ENCODE measurements at places on chromosomes 12 and 14.
A peak's percentile ranks its signal among the peaks of the same experiment; 100 is the strongest.

GRCh38 chr14:102511538-102511937, 2.0 kb upstream of the ANKRD9 start:
- DNase-seq = no peak

- DNase-seq = no peak
Measured at GRCh38 chr14:59465316-59466135, at the start of gene GPR135. GPR135 (minus strand) TSS chr14:59465380; CDS start chr14:59465226, 154 bp downstream.

GRCh38 chr12:27826076-27826475, 46.0 kb upstream of the MANSC4 start:
- DNase-seq = no peak

- no peak for DNase-seq
Measured at GRCh38 chr12:79266343-79267144, 402.0 kb downstream of the SYT1 start.

DNA sequence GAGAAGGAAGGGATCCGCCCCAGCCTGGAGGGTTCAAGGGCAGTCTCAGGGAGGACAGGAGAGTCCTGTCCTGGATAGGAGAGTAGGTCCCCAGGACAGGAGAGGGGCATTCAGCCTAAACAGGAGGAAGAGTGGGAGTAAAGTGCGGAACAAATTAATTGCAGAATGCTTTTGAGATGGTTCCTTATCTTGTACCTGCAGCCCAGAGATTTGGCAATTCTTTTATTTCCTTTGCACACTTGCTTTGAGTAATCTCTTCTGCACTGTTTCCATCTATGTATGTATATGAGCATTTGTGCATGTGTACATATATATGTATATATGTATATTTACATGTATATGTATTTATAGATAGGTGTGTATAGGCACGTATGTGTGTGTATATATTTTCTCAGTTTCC, 22.7 kb downstream of the PLEK2 start:
- no peak for DNase-seq

DNA sequence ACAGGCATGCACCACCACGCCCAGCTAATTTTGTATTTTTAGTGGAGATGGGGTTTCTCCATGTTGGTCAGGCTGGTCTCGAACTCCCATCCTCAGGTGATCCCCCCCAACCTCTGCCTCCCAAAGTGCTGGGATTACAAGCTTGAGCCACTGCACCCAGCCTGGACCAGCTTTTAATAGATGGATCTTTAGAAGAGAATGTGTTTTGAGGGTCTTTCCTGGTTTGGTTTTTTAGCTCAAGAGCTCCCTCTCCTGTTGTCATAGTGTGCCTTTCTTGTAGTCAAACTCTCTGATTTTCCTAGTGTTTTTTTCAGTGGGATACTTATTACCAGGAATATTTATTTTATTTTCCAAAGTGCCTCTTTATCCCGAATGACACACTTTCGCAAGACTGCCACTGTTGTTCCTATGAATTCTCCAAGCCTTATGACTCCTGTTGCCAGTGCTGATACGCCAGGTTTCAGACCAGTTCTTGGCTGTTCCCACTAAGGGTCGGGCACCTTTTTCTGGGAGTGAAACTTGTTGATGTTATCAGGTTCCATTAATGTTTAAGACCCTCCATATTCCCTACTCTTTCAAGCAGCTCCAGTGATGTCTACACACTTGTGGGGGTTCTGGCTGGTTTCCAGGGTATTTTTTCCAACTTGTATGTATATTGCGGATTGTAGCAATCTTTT, 31.5 kb upstream of the LIMA1 start:
- peak; percentile 43 for DNase-seq

GRCh38 chr12:18160901-18161300, 70.9 kb upstream of the RERGL start:
- DNase-seq = no peak

DNA sequence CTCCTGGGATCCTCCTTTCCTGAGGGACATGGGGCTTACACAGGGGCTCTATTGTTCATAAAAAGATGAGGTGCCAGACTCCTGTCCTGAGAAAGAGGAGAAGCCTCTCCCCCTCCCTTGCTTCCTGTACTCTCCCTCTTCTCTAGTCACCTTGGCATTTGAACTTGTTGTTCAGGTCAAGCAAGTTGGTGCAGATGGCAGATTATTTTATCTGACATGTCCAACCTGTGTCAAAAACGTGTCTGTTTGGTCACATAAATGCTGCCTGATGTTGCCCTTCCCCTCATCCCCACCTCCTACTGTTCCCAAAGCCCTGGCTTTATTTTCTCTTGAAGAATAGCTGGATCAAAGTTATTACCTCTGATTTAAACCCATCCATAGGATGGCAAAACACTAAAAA, 154.8 kb downstream of the TMX1 start:
- no peak for DNase-seq

GRCh38 chr12:130249376-130249775, 87.1 kb downstream of the FZD10 start:
- peak; percentile 13 for DNase-seq

DNA sequence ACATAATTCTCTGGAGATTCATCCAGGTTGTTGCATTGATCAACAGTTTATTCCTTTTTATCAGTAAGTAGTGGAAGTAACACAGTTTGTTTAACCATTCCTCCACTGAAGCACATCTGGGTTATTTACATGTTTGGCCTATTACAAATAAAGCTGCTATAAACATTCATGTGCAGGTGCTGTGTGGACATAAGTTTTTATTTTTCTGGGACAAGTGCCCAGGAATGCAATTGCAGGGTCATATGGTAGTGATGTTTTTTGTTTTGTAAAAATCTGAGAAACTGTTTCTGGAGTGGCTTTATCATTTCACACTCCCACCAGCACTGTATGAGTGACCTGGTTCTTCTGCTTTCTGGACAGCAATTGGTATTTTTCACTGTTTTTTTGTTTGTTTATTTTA, 505.4 kb downstream of the CCER1 start:
- no peak for DNase-seq

- no peak for DNase-seq
Measured at GRCh38 chr12:57475271-57476161, 4.2 kb downstream of the ARHGAP9 start.

GRCh38 chr14:91755570-91756295, 23.8 kb upstream of the CATSPERB start:
- no peak for DNase-seq

DNA sequence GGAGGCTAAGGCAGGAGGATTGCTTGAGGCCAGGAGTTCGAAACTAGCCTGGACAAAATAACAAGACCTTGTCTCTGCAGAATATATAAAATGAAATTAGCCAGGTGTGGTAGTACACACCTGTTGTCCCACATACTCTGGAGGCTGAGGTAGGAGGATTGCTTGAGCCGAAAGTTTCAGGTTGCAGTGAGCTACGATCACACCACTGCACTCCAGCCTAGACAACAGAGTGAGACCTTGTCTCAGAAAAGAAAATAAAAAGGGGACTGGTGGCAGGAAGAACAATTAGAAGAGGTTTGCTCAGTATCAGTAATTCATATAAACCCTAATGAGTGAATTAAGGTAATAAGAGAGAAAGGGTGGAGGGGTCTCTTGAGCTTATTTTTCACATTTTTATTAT, 8.0 kb downstream of the PSMA6 start:
- no peak for DNase-seq

- DNase-seq = peak; percentile 20
Measured at GRCh38 chr14:72643317-72643801, 250.5 kb downstream of the DPF3 start.

GRCh38 chr12:62873116-62873825, 61.7 kb downstream of the PPM1H start:
- DNase-seq = no peak

- DNase-seq = no peak
Measured at GRCh38 chr14:26775765-26776563, 178.1 kb upstream of the NOVA1 start.
